ENCODE measurements at places on chromosomes 2 and 18. TPM values are rescaled to one million over a fixed set of nuclear protein-coding genes. Genes with fewer than 3 reads are reported as not detected.

EHD3 gene
- 2.2 TPM for total RNA-seq

NYAP2 gene
- total RNA-seq = 0.11 TPM

PLCL1 gene
- total RNA-seq = 1.2 TPM

CIDEA gene
- not detected for total RNA-seq

FER1L5 gene
- not detected for total RNA-seq

NAT8 gene
- total RNA-seq = not detected

ANKRD30BL gene
- total RNA-seq = not detected

ZNF24 gene
- total RNA-seq = 53.5 TPM

CXCR2 gene
- not detected for total RNA-seq

GPR155 gene
- 3.4 TPM for total RNA-seq

DYNAP gene
- total RNA-seq = not detected

DPP4 gene
- total RNA-seq = 8.6 TPM

DSG2 gene
- total RNA-seq = 0.24 TPM

CSRNP3 gene
- not detected for total RNA-seq

FOXI3 gene
- total RNA-seq = not detected

SP100 gene
- 54.9 TPM for total RNA-seq

UGT1A7 gene
- 0.10 TPM for total RNA-seq

POTEC gene
- total RNA-seq = not detected

REG3G gene
- 0.43 TPM for total RNA-seq

ACAA2 gene
- 29.3 TPM for total RNA-seq

ST3GAL5 gene
- total RNA-seq = 5.3 TPM

AFF3 gene
- 2.1 TPM for total RNA-seq

FARSB gene
- total RNA-seq = 73.2 TPM

PROKR1 gene
- total RNA-seq = not detected
